ENCODE measurements at places on chromosomes 3 and 15. TPM values are rescaled to one million over a fixed set of nuclear protein-coding genes. Genes with fewer than 3 reads are reported as not detected.

AMIGO3 gene
- 1.2 TPM for total RNA-seq

DNAJC13 gene
- 43.1 TPM for total RNA-seq

DOCK3 gene
- total RNA-seq, result not detected

HHLA2 gene
- not detected for total RNA-seq

MUC4 gene
- total RNA-seq, result not detected

INSYN1 gene
- total RNA-seq, result not detected

ITIH4 gene
- 0.29 TPM for total RNA-seq

GALNT15 gene
- 0.86 TPM for total RNA-seq

TEX55 gene
- total RNA-seq, result not detected

GPR176 gene
- 93.1 TPM for total RNA-seq

SNX22 gene
- total RNA-seq, result 0.18 TPM

ADGRG7 gene
- total RNA-seq, result not detected

EIF1B gene
- 15.3 TPM for total RNA-seq

FRMD4B gene
- 0.29 TPM for total RNA-seq

SAMD7 gene
- total RNA-seq, result not detected

SPINK8 gene
- total RNA-seq, result not detected

TATDN2 gene
- total RNA-seq, result 19.6 TPM

BCHE gene
- total RNA-seq, result 5.8 TPM

GADL1 gene
- not detected for total RNA-seq

KCNMB3 gene
- total RNA-seq, result 0.71 TPM

IQCF5 gene
- not detected for total RNA-seq

KLHL6 gene
- total RNA-seq, result not detected

TRH gene
- 0.18 TPM for total RNA-seq

SLC28A1 gene
- not detected for total RNA-seq

Measured in myometrial cell (primary cell).